ENCODE measurements at places on chromosomes 6 and 20.

DNA sequence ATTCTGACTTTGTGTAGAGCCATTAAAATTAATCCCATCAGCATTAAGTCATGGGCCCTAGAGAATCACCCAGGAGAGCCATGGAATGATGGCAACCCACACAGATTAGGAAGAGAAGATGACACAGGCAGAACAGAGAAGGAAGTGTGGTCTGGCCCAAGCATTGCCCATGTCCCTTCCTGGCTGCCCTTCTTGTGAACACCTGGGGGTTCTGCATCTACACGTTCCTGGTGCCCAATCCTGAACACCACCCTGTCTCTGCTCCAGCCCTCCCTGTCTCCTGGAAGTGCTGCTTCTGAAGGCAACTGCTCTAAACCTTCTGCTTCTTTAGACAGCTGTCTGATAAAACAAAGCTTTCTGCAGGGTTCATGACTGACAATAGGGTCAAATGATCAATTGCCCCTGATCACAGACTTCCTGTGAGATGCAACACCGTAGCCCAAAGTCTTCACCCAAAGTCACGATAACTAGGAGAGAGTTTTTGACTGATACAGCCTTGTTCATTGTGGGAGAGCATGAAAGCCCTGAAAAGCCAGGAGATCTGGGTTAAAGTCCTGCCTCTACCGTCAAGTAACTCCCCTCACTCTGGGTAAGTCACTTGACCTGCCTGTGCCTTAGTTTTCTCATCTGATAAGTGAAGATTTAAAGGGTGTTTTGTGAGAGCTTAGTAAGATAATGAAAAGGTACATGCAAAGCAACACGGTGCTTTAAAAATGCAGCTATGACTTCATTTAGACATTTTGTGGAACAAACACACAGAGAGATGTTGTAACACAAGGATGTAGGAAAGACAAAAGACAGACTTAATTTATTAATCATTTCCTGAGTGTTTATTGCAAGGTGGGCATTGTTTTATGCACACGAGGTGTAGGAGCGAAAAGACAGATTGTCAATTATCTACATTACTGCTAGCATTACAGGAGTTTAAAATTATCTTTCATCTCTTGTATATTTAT, 291.2 kb upstream of the STXBP5 start:
- no peak for DNase-seq

- no peak for DNase-seq
Observed at GRCh38 chr6:84763886-84764331, 489 bp downstream of the TBX18 start.

- no peak for DNase-seq
Observed at GRCh38 chr6:79269877-79270276, 35.4 kb upstream of the HMGN3 start.

- no peak for DNase-seq
Observed at GRCh38 chr6:90233994-90234393, 62.6 kb downstream of the BACH2 start.

- DNase-seq = no peak
Observed at GRCh38 chr20:53263554-53264438, 291.6 kb downstream of the TSHZ2 start.

DNA sequence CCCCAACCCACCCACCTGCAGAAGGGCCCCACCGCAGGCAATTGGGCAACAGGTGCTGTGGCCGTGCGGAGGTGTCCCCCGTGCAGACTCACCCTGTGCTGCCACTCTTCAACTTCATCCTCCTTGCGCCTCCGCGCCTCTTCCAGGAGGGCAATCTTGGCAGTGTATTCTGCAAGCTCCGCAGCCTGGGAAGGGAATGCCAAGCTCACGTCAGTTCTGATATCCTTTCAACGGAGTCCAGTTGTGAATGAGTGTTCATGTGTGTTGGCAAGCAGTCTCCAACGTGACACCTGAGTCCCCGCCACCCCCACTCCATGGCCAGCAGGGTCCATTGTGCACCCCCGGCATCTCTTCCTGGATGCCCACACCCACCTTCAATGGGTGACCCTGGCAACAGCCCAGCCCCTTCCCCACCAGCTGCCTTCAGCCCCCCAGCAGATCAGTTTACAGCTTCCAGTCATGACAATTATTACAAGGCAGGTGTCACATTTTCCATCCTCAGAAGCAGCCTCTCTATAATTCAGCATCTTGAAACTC, 49.9 kb downstream of the EZR start:
- no peak for DNase-seq

DNA sequence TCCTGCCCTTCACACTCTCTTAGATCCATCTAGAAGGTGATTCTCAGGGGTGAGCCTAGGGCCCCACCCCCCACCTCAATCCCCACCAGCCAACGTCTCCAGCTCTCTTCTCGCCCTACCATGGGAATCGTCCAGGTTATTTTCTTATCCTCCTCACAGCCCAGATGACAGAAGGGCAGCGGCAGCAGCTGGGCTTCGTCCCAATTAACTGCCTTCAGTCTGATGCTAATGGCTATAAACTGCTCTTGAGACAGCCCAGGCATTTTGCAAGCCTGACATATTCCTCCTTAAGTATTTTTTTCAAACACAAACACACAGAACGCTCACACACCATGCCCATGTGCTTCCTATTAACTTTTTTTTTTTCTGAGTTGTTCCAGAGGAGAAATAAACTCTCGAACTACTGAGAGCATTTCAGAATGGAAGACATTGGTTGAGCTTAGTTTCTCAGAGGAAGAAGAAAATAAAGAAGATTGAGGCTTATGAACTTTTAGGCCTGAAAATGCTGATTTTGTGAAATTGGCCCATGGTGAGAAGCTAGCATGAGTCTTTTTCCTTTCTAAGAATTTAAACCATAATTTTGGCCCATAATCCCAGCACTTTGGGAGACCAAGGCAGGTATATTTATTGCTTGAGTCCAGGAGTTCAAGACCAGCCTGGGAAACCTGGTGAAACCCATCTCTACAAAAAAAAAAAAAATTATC, 124.6 kb downstream of the EYA2 start:
- no peak for DNase-seq

DNA sequence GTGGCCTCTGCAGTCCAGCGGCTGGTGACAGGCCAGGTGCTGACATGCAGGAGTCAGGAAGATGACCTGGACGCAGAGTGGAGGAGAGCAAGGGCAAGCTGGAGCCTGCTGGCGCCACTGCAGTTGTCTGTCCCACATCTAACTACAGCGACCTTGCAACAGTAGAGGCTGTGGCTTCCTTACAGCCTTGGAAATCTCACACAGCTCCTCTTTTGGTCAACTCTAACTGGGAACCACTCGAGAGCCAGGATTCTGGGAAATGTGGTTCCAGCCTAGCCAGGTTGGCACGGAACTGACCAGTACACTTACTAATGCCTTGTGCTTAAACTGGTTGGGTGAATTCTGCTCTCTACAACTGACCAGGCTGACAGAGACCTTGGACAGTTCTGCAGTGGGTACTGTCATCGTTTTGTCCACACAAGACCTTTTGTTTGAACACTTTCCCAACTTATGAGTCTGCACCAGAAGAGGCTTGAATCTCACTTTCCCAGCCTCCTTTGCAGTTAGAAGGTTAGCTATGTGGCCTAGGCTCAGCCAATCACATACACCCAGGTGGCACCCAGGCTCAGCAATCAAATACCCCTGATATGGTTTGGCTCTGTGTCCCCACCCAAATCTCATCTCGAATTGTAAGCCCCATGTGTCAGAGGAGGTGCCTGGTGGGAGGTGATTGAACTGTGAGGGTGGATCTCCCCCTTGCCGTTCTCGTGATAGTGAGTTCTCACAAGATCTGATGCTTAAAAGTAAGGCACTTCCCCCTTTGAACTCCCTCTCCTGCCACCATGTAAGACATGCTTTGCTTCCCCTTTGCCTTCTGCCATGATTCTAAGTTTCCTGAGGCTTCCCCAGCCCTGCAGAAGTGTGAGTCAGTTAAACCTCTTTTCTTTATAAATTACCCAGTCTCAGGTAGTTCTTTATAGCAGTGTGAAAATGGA, 153.5 kb downstream of the ZMYND8 start:
- DNase-seq = no peak

GRCh38 chr20:3935295-3935955, 46.2 kb downstream of the PANK2 start:
- DNase-seq = no peak

- DNase-seq = no peak
Observed at GRCh38 chr20:33304046-33304445, 21.0 kb downstream of the BPIFB1 start.

DNA sequence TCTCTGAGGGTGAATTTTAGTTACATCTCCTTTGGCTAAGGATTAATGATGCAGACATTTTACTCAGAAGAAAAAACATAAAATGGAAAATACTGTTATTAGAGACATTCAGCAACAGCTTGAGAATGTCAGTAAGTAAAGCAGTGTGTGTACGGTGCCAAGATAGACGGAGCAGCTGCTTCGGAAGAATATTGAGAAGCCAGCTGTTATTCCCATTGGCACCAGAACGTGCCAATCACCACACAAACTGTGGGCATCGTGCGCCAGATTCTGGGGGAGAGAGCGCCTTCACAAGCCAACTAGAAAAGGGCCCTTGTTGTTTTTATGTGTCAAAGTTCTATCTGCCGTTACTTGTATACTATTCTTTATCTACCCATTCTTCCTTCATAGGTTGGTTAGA, 163.4 kb downstream of the MTFR2 start:
- DNase-seq = no peak

DNA sequence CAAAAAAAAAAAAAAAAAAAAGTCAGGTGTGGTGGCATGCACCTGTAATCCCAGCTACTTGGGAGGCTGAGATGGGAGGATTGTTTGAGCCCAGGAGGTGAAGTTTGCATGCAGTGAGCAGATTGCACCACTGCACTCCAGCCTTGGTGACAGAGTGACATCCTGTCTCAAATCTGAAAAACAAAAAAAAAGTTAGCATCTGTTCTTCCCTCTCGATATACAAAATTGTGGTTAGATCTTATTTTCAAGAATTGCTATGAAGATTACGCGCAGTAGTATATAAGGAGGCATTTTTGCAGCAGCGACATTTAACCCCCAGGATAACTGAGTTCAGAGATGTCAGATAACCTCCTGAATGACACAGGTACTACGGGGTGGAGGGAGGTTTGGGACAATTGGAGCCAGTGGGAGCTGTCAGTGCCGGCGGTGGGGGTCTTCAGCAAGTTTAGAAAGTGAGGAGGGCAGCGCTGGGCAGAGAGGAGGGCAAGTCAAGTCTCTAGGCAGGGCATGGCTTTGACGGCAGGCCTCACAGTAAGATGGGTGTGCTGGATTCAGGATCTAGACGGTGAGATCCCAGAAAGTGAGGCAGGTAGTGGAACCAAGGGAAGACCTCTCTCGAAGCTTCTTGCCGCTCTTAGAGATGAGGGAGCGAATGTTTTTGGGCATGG, 26.2 kb upstream of the MRPS18A start:
- no peak for DNase-seq

GRCh38 chr6:10393544-10394225, 21.2 kb downstream of the TFAP2A start:
- DNase-seq = peak; percentile 12

GRCh38 chr6:9937031-9937763, 477.7 kb downstream of the TFAP2A start:
- peak; percentile 24 for DNase-seq

- DNase-seq = no peak
Observed at GRCh38 chr6:33124947-33125346, 49.2 kb downstream of the HLA-DPB1 start.

DNA sequence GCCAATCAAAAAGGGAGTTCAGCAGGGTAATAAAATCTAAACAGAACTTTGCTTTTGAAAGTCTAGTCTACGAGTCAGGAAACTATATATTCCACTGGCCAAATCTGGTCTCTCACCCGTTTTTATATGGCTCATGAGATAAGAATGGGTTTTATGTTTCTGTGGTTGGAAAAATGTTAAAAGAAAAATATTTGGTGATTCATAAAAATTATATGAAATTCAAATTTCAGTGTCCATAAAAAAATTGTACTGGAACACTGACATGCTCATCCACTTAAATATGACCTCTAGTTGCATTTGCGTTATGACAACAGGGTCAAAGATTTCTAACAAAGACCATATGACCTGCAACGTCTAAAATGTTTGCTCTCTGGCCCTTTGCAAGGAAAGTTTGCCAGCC, 22.3 kb upstream of the LAMP5 start:
- no peak for DNase-seq
